NCI-H510A (cell line): ENCODE measurements at places on chromosomes 3 and 15.

DNA sequence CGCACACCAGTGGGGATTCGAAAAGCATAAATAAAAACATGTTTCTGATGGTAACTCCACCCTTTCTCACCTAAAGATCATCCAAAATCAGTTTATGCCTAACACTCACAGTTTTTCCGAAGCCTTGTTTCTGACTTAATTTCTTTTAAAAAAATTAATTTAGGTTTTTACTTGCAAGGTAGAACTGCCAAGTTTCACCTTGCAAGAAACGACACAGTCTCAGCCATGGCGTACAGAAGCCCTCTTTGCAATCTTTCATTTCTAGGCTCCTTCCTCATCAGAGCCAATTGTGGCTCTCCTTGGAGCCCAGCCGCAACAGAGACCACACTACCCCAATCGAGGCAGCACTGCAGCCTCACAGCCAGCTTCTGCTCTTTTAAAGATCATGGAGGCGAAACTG, 31.0 kb upstream of the FEZF2 start:
- no peak for DNase-seq

- DNase-seq, result no peak
These were observed 67.1 kb downstream of the SUCLG2 start for GRCh38 chr3:67587301-67587700.

DNA sequence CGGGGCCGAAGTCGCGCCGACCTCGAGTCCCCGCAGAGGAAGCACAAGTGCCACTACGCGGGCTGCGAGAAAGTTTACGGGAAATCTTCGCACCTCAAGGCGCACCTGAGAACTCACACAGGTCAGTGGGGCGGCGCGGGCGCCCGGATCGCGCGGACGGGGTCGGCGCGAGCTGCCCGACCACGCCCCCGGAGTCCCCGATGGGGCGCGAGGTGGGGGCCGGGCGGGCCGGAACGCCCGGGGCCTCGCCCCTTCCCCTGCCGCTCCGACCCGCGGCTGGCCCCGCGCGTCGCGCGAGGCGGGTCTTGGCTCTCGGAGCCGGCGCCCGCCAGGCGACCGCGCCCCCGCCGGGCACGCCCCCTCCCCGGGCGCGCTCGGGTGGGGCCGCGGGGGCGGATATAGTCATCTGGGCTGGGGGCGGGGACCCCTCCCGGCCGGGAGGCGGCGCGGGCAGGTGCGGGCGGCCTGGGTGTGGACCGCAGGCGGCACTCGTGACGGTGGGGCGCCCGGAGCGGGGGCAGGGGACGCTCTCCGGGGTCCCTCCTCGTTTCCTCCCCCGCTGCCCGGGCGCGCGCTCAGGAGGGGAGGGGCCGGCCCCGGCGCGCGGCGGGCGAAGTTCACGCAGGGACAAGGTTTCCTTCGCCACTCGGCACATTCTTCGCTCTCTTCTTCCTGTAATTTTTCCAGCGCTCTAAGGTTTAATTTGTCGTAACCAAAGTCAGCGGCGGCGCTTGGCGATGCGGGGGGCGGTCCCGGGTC, 1.2 kb downstream of the KLF13 start:
- no peak for DNase-seq

- no peak for DNase-seq
These were observed 978.1 kb upstream of the ALCAM start for GRCh38 chr3:104388619-104389018.

GRCh38 chr3:79249701-79250100, 518.1 kb downstream of the ROBO1 start:
- DNase-seq, result no peak

GRCh38 chr3:112623717-112624116, 17.2 kb downstream of the CCDC80 start:
- DNase-seq, result no peak

GRCh38 chr3:107997671-107998070, 93.2 kb downstream of the CD47 start:
- no peak for DNase-seq

DNA sequence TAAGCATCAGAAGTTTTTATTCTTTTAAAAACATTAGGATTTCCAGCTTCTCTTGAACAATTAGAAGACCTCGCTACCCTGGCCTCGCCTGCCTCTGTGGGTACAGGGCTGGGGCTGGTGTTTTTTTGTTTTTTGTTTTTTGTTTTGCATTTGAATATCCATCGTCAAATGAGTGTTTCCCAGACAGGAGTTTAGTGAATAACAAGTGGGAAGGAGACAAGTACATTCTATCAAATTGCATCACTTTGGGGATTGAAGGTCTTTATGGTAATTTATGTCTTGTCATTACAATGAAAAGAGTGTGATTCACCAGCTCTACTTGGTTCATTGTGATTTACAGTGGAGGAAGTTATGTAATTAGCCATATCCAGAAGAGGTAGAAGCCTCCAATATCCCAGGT, 161.1 kb upstream of the UBE2E1 start:
- DNase-seq, result no peak

DNA sequence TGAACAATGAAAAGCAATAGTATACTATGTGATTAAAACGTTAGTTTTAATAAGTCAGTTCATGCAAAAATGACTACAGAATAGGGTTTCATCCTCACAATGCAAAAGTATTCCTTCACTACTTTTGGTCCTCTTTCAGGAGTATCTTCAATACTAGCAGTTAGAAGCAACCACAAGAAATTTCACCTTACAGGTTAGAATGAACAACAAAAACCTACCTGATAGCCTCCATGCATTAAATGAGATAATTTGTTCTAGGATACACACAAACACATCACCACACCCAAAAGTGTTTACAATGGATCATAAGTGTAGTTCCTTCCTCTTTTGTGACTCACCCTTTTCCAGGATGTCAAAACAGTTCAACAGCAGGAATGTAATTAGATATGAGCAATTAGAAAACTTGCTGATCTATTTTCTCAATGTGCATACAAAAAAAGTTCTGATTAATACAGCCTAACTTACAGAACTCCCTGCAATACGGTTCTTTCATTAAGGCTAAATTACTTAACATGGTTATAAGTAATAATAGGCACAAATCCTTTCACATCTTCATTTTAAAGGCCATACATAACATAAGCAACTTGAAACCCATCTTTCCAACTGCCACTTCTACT, 21.6 kb downstream of the UACA start:
- DNase-seq, result no peak

DNA sequence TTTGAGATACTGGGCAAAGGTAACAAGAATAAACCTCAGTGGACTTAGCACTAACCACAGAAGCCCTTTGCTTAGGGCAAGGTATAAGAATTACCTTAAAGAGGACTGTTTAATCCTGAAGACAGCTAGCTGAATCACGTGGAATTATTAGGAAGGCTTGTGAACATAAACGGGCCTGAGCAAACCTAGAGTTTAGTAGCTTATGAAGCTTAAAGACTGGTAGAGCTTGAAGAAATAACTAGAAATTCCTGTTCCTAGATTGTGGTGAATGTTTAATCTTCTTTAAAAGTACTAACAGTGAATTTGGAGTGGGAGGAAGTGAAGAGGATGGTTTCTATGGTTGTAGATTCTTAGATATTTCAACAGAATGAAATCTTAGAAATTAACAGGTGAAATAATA, 428.9 kb upstream of the THRB start:
- no peak for DNase-seq

DNA sequence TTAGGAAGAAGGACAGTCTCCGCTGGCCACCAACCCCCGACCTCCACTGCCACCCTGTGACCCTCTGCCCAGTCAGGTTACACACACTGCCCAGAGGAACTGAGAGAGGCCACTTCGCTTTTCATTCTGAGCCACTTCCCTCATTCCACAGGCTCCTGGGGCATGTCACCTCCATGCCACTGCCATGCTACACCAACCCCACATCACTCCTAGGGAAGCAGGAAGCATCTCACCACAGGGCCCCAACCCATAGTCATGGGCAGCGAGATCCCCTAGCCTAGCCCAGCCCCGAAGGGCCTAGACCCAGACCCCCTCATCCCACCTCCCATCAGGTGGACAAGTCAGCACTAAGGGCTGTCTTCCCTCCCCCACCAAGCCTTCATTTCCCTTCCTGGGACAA, 1.4 kb downstream of the PLCB2 start:
- no peak for DNase-seq

DNA sequence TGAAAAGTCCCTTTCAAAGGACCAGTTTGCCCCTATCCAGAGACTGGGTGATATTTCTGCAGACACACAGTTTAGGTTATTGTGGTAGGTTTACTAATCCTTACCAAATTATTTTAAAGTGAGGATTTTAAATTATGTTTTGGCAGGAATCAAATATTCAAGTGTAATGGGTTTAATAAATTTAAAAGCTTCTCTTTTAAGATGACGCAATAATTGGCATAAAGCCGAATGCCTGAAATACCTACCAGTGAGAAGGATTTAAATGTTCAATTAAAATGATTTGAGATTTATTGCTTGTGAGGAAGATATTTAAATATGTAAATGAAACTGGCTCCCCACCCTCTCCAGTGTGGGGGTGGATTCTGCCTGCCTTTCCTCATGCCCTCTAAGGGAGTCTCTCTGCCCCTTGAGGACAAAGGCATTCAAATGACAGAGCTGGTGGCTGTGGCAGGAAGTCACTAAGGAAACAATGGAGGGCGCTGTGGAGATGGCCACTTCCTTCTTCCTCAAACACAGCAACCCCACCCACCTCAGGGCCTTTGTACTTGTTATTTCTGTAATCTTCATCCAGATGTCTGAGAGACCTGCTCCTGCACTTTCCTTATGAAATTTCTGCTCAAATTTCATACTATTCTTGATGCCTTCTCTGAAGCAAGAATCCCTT, 131.7 kb downstream of the TNIK start:
- DNase-seq, result no peak

GRCh38 chr15:27222479-27222878, 251.5 kb downstream of the GABRG3 start:
- no peak for DNase-seq

GRCh38 chr3:187665764-187666402, 4.3 kb downstream of the SST start:
- DNase-seq, result no peak

DNA sequence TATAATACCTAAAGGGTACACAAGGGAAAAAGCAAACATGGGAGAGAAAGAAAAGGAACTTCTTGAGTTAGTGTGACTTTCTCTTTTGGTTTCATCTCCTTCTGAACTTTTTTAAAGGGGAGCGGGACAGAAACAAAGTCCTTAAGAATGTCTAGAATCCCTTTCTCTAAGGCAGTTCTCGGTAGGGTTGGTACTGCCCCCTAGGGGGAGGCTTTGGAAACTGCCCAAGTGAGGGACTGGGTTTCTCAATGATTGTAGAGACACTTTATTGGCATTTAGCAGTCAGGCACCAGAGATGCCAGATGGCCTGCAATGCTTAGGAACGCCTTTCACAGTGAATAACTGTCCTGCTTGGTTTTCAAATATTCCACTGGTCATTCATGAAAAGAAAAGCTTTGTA, 172.7 kb downstream of the WDR72 start:
- DNase-seq, result no peak

- DNase-seq, result no peak
These were observed 119.9 kb upstream of the GAP43 start for GRCh38 chr3:115503394-115503793.

GRCh38 chr3:167409611-167410010, 29.5 kb upstream of the ZBBX start:
- no peak for DNase-seq

DNA sequence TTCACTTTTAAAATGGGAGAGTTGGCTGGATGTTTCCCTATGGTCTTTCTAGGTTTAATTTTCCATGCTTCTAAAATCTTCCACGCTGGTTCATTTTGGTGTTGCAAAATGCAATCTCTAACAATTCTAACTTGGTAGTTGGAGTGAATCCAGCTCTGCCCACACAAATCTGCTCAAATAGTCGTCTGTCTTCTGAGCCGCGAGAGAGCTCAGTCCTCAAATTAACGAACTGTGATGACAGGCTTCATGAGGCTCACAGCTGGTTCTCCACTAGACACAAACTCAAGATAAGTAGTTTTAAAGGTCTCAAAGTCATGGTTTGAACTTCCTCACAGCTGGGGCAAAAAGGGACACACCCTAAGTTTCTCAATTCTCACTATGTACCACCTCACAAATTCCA, 178.6 kb upstream of the LYSMD4 start:
- DNase-seq, result no peak

DNA sequence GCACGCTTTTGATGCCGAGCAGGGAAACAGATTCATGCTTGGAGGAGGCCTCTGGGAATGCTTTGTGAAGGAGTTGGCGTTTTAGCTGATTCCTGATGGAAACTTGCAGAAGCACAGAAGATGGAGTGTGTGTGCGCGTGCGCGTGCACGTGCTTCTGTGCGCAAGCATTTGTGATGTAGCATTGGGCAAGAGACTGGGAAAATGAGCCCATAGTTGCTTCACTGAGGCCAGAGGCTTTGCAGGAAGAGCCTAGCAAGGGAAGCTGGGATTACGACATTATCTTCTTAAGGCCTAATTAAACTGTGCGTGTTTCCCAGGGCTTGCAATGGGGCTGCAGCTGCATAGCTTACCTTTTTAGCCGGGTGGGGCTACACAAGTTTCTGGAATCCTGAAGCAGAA, 18.1 kb upstream of the AGBL1 start:
- no peak for DNase-seq

DNA sequence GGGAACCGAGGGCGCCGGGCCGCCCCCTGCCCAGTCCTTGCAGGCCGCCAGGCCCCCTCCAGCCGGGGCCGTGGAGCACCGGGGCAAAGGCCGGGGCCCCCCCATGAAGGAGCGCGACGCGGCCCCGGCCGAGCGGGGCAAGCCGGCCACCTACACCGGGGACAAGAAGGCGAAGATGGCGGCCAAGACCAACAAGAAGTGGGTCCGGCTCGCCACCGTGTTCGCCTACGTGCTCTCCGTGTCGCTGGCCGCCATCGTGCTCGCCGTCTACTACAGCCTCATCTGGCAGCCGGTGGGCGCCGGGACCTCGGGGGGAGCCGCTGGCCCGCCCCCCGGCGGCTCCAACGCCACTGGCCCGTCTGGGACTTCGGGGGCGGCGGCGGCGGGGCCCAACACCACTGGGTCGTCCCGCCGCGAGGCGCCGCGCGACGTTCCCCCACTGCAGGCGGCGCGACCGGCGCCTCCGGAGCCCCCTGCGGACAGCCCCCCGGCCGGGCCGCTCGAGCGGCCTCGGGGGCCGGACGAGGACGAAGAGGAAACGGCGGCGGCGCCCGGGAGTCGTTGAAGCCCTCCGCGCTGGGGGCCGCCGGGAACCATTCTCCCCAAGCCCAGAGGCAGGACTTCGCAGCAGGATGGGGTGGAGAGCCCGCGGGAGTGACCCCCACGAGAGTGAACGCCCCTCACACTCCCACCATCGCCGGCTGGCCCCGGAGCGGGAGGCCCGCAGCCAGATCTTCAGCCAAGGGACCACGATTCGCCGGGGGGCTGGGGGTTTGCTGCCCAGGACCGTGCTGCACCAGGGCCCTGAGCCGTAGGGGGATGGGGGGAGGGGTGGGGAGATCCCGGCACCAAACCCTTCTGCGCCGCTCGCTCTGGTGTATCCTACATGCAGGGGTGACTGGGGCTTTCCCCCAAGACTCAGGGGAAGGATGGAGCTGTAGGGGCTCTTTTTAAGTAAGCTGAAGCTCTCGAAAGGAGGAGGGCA, 753 bp downstream of the INAFM2 start:
- DNase-seq, result no peak

- no peak for DNase-seq
These were observed 522.4 kb upstream of the NAALADL2 start for GRCh38 chr3:174336784-174337183.
